ENCODE measurements at places on chromosomes 12 and 14.

GRCh38 chr14:70780396-70781075, 28.8 kb downstream of the MAP3K9 start:
- peak; percentile 32 for DNase-seq

GRCh38 chr12:92132288-92132687, 13.4 kb downstream of the BTG1 start:
- DNase-seq = peak; percentile 78

- DNase-seq = no peak
These were observed 99.9 kb downstream of the BCAT1 start for GRCh38 chr12:24848941-24849477.

- DNase-seq = no peak
These were observed 266.5 kb downstream of the PAWR start for GRCh38 chr12:79424109-79424721.

GRCh38 chr12:113443030-113443539, 20.9 kb downstream of the SDSL start:
- DNase-seq = no peak

DNA sequence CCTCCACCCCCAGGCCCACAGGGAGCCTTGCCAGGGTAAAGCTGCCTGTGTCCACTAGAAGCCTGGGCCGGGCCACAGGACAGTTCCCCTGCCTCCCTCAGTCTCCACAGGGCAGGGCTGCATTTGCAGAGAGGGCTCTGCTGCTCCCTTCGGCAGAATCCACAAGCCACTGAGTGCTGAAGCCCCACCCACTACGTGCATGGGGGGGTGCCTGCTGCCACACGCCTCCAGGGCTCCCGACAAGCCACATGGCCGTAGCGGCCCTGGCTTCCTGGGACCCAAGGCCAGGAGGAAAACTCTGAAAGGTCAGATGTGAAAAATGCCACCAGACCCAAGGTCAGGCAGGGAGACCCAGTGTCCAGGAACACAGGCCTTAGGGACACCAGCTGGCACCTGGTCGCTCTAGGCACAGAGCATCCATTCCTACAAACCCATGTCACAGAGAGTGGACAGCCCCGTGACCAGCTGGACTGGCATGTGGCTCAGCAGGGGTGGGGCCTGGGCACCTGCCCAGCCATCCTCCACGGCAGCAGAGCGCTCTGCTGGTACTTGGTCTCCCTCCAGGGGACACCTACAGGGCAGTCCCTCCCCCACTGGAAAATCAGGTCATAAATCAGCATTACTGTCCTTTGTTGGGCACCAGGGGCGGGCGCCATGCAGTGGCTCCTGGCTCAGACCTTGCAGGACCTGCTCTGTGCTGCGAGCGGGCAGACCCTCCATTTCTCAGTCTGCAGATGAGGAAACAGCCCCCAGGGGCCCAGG, 42.9 kb downstream of the CCDC85C start:
- DNase-seq = no peak

GRCh38 chr14:101086926-101087325, 183.4 kb upstream of the RTL1 start:
- no peak for DNase-seq

- DNase-seq = no peak
These were observed 76.1 kb downstream of the TTC7B start for GRCh38 chr14:90740081-90740480.

DNA sequence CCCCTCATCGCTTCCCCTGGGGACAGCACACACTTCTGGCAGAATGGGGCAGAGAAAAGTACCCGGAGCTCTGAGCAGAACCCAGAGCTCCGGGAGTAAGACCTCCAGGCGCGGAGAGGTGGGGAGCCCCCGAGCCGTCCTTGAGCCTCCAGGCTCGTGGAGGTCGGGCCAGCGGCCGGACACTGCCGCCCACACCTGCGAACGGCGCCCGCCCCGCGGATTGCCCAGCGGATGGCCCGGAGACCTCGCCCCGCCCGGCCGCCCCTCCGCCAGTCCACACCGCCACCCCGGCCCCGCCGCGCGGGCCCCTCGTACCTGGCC, 344 bp downstream of the SPTLC2 start:
- DNase-seq = no peak

- DNase-seq = no peak
These were observed 270.9 kb upstream of the FKBP4 start for GRCh38 chr12:2523844-2524243.

GRCh38 chr14:88354358-88354757, 31.1 kb upstream of the SPATA7 start:
- DNase-seq = no peak

DNA sequence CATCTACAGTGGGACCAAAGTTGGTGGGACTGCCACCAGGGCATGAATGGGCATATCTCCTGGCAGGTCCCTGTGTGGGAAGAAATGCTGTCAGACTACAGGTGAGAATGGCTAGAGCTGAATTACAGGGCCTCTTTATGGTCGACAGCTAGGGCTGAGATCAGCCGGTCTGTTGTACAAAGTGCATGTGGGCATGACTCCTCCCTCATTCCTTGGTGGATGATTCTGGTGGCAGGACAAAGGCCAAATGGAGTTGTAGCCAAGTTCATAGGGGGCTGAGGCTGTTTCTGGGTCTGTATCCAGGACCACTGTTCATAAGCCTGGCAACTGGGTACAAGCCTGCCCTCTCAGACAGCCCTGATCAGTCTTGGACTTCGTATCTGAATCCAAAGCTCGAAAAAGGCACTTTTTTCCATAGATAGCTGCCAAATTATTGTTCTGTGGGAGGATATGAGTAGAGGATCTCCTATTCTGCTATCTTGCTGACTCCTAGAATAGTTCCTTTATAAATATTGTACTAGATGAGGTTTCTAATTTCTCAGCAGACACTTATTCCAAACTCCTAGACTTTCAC, 460.8 kb downstream of the TMEM117 start:
- no peak for DNase-seq

DNA sequence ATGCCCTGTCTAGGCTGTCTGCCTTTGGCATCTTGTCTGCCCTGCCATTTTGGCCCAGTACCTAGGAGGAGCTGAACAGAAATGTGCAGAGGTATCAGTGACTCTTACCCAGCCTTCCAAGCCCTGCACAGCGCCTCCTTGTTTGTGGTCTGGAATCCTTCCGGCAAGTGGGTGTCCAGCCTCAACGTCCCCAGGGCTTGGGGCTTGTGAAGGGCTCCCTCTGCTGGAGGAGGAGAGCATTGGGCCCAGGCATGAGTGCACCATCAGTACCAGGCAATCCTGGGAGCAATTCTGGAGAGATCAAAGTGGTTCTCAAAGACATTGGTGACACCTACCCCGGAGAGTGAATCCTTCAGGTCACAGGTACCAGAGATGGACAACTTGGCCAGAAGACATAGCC, 2.4 kb upstream of the TCL1B start:
- DNase-seq = peak; percentile 18

DNA sequence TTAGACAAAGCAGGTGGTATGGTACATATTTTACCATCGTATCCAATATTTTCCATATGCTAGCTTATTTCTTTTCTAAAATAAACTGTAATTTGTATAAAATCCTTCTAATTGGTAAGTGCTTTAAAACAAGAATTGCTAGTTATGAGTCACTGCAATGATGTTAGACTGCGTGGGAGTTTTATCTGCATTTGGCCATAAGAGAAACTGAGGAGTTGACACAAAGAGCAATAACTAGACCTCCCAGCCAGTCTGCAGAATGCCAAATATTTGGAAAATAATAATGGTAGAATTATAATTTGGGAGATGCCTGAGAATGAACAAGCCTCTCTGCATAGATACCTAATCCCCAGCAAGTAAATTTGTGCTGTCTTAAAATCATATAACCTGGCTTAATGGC, 61.7 kb upstream of the PTPRR start:
- no peak for DNase-seq

GRCh38 chr12:53478865-53479264, 20.4 kb downstream of the MAP3K12 start:
- no peak for DNase-seq

GRCh38 chr12:51951199-51951842, at the start of gene ACVR1B:
Gene ACVR1B, plus strand, starts transcription at chr12:51951699. Its CDS starts 45 bp downstream, at chr12:51951744.
- DNase-seq = peak; percentile 92

GRCh38 chr14:82366803-82367202, 833.1 kb upstream of the SEL1L start:
- DNase-seq = no peak

DNA sequence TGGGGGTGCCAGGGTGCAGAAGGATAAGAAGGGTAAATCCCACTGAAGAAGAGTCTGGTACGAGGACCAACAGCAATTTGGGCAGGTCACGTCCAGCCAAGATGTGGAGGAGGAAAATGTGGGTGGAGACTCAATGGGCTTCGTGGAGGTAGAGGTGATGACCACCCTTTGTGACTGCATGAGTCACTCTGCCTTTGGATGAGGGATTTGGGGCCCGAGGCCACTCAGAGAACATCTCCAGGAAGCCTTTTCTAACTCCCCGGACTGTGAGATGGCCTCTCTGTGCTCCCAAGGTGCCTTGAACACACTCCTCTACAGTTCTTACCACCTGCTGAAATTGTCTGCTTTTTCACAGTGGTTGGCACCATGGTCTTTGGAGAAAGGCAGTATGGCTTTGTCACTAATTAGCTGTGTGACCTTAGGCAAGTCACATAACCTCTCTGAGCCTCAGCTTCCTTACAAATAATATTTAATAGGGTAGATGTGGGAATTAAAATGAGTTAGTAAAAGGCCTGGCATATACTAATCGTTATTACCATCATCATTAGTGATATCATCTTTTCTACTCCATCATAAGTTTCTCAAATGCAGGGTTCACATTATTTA, 67.0 kb upstream of the ARHGAP5 start:
- no peak for DNase-seq

DNA sequence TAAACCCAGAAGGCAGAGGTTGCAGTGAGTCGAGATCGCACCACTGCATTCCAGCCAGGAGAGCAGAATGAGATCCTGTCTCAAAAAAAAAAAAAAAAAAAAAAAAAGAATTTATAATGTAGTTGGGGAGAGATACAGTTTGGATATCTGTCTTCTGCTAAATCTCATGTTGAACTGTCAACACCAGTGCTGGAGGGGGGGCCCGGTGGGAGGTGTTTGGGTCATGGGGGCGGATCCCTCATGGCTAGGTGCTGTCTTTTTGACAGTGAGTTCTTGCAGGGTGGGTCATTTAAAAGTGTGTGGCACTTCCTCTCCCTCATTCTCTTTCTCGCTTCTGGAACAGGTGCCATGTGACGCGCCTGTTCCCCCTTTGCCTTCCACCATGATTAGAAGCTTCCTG, 32.8 kb downstream of the CLIP1 start:
- DNase-seq = no peak

DNA sequence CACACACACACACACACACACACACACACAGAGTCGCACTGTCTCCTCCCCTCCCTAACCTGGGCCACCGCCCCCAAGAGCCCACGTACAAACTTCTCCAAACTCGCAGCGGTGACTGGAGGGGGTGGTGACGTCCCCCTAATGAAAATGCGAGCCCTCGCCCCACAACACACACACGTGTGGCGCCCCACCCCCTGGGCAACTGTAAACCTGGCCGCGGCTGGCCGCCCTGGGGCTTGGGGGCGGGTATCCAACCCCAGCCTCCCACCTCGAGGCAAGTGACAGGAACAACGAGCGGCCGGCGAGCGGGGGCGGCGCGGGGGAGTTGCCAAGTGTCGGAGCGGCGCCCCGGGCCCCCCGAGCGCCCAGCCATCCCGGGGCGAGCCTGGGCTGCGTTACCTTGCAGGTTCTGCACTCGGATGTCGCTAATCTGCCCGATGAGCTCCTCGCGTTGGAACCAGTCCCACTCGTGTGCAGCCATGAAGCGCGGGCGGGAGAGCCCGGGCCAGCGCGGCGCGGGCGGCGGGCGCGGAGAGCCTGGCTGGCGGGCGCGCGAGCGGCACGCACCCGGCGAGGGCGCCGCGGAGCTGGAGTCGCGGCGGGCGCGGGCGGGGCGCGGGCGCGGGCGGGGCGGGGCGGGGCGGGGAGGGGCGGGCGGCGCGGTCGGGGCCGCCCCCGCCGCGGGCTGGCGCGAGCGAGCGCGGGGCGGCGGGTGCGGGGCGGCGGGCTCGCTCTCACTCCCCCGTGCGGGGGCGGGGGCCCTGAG, at the start of gene CLMN:
Gene CLMN (minus strand): TSS at position 597 of the 766 bp plus-strand sequence. CDS start 116 bp downstream, at position 481.
- DNase-seq = peak; percentile 26

DNA sequence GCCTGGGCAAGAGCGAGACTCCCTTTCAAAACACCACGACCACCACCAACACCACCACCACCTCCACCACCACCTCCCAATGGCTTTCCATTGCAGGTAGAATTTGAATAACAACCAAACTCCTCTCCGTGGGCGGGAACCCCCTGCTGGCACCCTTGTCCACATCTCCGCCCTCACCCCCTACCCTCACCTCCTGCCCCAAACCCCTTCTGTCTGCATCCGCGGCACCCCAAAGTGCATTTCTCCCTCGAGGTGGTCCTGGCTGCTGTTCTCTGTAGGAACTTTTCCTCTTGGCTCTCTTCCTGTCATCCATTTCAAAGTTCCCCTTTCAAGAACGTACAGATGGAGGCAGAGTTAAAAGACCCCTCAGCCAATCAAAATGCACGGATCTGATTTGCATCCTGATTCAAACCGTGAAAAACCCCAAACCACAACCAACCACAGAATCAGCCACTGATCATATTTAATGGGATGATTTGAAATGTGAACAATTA, 3.8 kb downstream of the SDSL start:
- no peak for DNase-seq

Measured in inflammatory macrophage treated with lipopolysaccharide for 4 hours (primary cell).